ENCODE measurements at places on chromosomes 13 and 19.
A peak's percentile ranks its signal among the peaks of the same experiment; 100 is the strongest.

DNA sequence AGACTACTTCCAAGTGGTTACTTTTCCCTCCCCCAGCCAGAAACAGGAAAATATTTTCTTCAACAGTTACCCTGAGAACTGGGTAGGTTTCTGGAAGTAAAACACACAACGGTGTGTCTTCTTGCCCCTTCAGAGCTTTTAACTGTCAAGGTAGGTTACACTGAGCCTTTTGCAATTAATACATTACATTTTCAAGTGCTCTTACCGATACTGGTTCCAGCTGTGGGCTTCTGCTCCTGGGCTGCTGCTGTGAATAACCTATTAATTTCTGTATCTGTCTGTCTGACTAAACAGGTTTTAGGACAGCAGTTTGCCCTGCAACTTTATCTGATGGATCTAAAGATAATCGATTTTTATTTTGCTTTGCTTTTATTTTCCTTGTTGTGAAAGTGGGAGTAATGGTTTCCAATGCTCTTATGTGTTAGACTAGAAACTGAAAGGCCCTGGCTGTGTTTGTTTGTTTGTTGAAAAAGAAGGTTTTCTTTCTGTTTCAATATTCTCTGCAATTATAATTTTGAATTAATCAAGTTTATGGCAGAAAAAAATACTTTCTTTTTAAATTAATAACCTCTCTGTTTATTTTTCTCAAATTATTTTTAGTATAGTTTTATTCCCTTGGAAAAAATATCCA is 196.7 kb upstream of the SLITRK6 start:
- no peak overlapping the region for H3K27ac ChIP-seq
- no peak overlapping the region for H3K4me3 ChIP-seq
- DNase-seq = no peak
- H3K4me1 ChIP-seq = no peaks in the 10 kb centered on the region
- H3K36me3 ChIP-seq = no peaks in the 10 kb centered on the region

- peaks cover 6% of the 10 kb centered on the region for H3K4me1 ChIP-seq
- DNase-seq = peak; percentile 6
- H3K4me3 ChIP-seq = no peak overlapping the region
- H3K27ac ChIP-seq = no peak overlapping the region
- H3K36me3 ChIP-seq = no peaks in the 10 kb centered on the region
- no peaks in the 10 kb centered on the region for H3K27me3 ChIP-seq
Observed at GRCh38 chr13:98349731-98350305, 172.7 kb upstream of the RNF113B start.

GRCh38 chr19:7550987-7551761 is 15.7 kb downstream of the PNPLA6 start:
- 0 out of 2 replicates have a peak, but pooled peaks cover 2% of the 10 kb centered on the region for H3K36me3 ChIP-seq
- no peak overlapping the region for H3K4me3 ChIP-seq
- no peaks in the 10 kb centered on the region for H3K4me1 ChIP-seq
- no peak overlapping the region for H3K27ac ChIP-seq
- DNase-seq = no peak
- no peaks in the 10 kb centered on the region for H3K27me3 ChIP-seq

GRCh38 chr19:13599681-13600080 is 93.4 kb upstream of the CACNA1A start:
- no peaks in the 10 kb centered on the region for H3K36me3 ChIP-seq
- H3K4me1 ChIP-seq = no peaks in the 10 kb centered on the region
- H3K4me3 ChIP-seq = no peak overlapping the region

DNA sequence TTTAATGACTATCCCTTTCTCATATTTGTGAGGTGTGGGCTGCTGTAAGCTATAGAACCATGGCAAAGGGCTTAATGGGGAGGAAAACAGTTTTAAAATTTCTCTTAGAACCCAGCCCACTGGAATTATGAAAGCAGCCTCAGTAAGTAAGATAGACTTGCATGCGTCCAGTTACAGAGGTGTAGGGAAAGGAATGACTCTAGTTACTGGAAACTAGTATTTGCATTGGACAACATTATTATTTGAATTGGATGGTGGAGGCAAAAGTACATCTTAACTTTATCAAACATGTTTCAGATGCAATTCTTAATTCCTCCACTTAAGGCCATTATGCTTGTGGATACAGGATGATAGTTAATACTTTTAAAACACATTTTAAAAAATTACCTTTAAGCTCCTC is 292.9 kb downstream of the SPRY2 start:
- DNase-seq = no peak
- no peaks in the 10 kb centered on the region for H3K27me3 ChIP-seq
- no peaks in the 10 kb centered on the region for H3K36me3 ChIP-seq
- 0 out of 2 replicates have a peak, but pooled peaks cover 9% of the 10 kb centered on the region for H3K4me1 ChIP-seq
- no peak overlapping the region for H3K27ac ChIP-seq

DNA sequence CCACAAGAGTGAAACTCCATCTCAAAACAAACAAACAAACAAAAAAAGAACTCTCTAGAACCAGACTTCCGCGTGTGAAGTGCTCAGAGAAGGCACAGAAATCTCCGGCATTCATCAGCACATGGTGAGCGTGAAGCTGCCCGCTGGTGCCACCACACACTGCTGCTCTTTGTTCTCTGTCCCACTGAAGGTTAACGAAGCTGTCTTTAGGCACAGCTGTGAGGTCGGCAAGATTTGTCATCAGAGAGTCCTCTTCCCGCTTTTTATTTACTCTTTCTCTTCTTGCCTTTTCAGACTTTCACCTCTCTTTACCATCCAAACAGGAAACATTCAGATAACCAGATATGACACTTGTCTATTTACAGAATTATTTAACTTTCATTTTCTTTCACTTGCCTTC is 115.2 kb upstream of the ARGLU1 start:
- H3K36me3 ChIP-seq = no peaks in the 10 kb centered on the region
- H3K4me3 ChIP-seq = no peak overlapping the region
- H3K27me3 ChIP-seq = no peaks in the 10 kb centered on the region
- no peaks in the 10 kb centered on the region for H3K4me1 ChIP-seq
- DNase-seq = no peak
- H3K27ac ChIP-seq = no peak overlapping the region

DNA sequence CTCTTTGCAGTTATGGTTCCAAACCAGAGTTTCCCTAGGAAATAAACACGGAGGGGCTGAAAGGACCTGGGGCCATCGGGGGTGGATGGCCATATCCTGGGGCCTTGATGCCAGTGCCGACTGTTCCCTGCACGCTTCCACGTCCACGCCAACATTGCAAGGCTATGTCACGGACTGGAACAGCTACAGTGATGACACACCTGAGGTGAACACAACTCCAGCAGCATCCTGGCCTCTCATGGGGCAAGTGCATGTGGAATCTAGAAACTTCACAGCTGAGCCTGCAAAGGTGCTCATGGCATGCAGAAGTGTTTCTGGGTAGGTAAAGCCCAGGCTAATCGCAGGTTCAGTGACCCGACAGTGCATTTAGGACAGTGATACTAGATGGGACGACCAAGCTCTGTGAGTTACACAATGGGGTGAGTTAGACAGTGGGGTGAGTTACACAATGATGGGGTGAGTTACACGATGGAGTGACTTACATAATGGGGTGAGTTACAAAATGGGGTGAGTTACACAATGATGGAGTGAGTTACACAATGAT is 52.0 kb upstream of the GAS6 start:
- H3K27me3 ChIP-seq = no peaks in the 10 kb centered on the region
- H3K36me3 ChIP-seq = no peaks in the 10 kb centered on the region
- no peak overlapping the region for H3K27ac ChIP-seq
- DNase-seq = no peak

DNA sequence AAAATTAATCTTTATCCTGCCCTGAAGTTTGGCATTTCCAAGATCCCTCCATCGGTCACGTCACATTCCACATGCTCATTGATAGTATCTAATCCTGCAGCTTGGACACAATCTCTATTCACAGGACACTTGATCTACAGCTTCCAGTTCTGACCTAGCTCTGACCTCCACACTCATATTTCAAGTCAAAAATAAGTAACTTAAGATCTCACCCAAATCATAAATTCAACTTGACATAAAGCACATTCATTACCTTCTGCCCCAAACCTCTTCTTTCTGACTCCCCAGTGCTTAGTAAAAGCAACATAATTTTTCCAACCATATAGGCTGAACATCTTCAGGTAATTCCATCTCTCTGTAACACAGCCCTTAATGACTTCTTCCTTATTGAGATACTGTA is 880.2 kb downstream of the PCDH9 start:
- DNase-seq = no peak
- H3K27me3 ChIP-seq = no peaks in the 10 kb centered on the region
- no peaks in the 10 kb centered on the region for H3K36me3 ChIP-seq
- H3K4me1 ChIP-seq = no peaks in the 10 kb centered on the region

GRCh38 chr19:7328647-7329046 is 20.1 kb upstream of the ARHGEF18 start:
- no peaks in the 10 kb centered on the region for H3K4me1 ChIP-seq
- H3K36me3 ChIP-seq = no peaks in the 10 kb centered on the region
- no peak overlapping the region for H3K4me3 ChIP-seq
- no peak overlapping the region for H3K27ac ChIP-seq
- no peaks in the 10 kb centered on the region for H3K27me3 ChIP-seq
- no peak for DNase-seq

- H3K36me3 ChIP-seq = no peaks in the 10 kb centered on the region
- no peak for DNase-seq
- H3K4me3 ChIP-seq = no peak overlapping the region
- H3K27ac ChIP-seq = no peak overlapping the region
Observed at GRCh38 chr13:86681223-86681622, 882.0 kb upstream of the SLITRK6 start.

GRCh38 chr19:35557539-35558399 is 5.7 kb downstream of the ATP4A start:
- no peak overlapping the region for H3K27ac ChIP-seq
- H3K36me3 ChIP-seq = no peaks in the 10 kb centered on the region
- peaks cover 28% of the 10 kb centered on the region for H3K27me3 ChIP-seq

GRCh38 chr19:4415352-4415751 is 12.9 kb downstream of the CHAF1A start:
- H3K27me3 ChIP-seq = no peaks in the 10 kb centered on the region
- no peaks in the 10 kb centered on the region for H3K4me1 ChIP-seq
- no peak for DNase-seq
- H3K4me3 ChIP-seq = no peak overlapping the region
- no peak overlapping the region for H3K27ac ChIP-seq

DNA sequence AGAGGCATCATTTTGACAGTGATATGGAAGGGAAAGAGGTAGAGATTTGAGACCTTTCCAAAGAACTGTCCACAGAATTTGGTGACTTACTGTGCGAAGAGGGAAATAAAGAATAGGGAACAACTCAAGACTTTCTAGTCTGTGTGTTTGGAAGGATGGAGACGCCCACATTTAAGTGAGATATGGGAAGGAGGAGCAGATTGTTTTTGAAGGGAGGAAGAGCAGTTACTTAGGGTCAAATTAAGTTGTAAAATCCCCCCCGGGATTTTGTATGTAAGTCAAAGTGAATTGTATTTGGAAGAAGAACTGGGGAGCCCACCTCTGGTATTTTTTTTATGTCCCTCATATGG is 1.2 kb downstream of the USPL1 start:
- no peak overlapping the region for H3K27ac ChIP-seq
- peak overlapping the region; percentile 99 for H3K4me3 ChIP-seq
- peaks cover 13% of the 10 kb centered on the region for H3K36me3 ChIP-seq
- no peaks in the 10 kb centered on the region for H3K27me3 ChIP-seq

DNA sequence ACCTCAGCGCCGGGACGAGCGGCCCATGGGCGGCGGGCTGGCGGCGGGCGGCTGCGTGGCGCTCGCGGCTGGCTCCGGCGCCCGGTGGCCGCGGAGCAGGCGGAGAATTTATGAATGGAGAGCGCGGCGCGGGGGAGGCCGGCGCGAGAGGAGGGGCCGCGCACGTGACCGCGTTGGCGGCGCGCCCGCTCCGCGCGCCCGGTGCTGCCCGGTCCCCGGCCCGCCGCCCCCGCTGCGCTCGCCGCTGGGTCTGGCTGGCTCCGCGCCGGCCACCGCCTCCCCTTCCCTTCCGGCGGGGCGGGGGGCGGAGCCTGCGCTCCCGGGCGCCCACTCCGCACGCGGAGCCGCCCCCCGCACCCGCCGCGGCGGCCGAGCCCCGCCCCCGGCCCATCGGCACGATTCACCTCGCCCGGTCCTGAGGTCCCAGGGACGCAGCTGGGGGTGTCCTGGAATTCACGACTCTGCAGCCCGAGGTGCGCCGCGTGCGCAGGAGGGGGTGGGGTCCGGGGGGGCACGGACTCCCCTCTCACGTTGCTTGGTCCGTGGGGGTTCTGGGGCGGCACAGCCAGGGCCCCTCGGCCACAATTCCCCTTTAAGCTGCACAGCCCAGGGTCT is at the start of gene CBARP:
Gene CBARP, minus strand, starts transcription at position 252 of the 615 bp plus-strand sequence. CDS start 1,905 bp downstream, outside the sequence.
- H3K27me3 ChIP-seq = no peaks in the 10 kb centered on the region
- peak within 1 kb of the TSS; percentile 56 for H3K4me3 ChIP-seq
- H3K4me1 ChIP-seq = peaks cover 8% of the 10 kb centered on the region
- H3K27ac ChIP-seq = no peak within 1 kb of the TSS
- DNase-seq = no peak

DNA sequence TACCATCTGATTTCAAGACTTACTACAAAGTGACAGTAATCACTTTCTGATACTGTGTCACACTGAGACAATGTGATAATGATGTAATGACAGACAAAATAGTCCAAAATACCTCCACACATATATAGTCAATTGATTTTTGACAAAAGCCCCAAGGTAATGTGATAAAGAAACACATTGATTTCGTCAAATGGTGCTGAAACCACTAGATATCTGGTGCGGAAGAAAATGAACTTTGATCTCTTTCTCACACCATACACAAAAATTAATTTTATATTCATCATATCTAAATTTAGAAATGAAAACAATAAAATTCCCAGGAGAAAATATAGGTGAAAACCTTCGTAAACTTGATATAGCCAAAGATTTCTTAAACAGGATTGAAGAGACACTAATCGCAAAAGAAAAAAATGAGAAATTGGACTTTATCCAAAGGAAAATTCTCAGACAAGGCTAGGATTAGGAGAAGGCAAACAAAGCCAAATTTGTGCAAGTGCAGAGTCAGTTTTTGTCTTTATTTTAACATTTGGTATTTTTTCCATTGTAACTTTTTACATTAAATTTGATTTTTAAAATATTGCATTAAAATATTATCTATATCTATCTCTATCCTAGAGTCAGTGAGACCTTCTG is 739.9 kb downstream of the DIAPH3 start:
- H3K4me3 ChIP-seq = no peak overlapping the region
- H3K27ac ChIP-seq = no peak overlapping the region
- no peaks in the 10 kb centered on the region for H3K27me3 ChIP-seq
- no peaks in the 10 kb centered on the region for H3K36me3 ChIP-seq
- H3K4me1 ChIP-seq = no peaks in the 10 kb centered on the region

GRCh38 chr19:18604820-18605159 is 1.8 kb downstream of the CRLF1 start:
- peaks cover 10% of the 10 kb centered on the region for H3K4me1 ChIP-seq
- no peak overlapping the region for H3K27ac ChIP-seq
- no peak overlapping the region for H3K4me3 ChIP-seq
- no peak for DNase-seq

GRCh38 chr13:100671389-100672182 is 3.0 kb downstream of the TMTC4 start:
- H3K36me3 ChIP-seq = no peaks in the 10 kb centered on the region
- H3K4me1 ChIP-seq = peaks cover 8% of the 10 kb centered on the region
- no peaks in the 10 kb centered on the region for H3K27me3 ChIP-seq
- H3K27ac ChIP-seq = no peak overlapping the region
- no peak overlapping the region for H3K4me3 ChIP-seq

Measured in PC-9 (cell line).